ENCODE measurements at places on chromosomes 6 and 20.

DNA sequence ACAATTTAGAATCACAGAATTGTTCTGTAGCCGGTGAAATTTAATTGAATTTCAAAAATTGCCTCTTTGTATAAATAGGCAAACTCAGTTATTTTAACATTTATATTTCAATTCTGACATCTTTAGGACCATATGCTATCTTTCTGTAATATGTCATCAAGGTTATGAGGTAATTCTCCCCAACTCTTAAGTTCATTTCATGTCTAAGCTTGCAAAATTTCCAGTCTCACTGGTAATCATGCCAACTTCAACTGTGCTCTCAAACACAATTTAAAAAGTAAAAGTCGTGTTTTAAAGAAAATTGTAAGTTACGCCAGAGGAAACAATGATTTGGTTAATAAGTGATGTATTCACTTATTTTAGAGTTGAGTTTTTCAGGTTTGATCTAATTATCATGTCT is 1.4 kb downstream of the NCOA7 start:
- DNase-seq: no peak

GRCh38 chr6:118591897-118592296 is 43.8 kb downstream of the PLN start:
- no peak for DNase-seq

DNA sequence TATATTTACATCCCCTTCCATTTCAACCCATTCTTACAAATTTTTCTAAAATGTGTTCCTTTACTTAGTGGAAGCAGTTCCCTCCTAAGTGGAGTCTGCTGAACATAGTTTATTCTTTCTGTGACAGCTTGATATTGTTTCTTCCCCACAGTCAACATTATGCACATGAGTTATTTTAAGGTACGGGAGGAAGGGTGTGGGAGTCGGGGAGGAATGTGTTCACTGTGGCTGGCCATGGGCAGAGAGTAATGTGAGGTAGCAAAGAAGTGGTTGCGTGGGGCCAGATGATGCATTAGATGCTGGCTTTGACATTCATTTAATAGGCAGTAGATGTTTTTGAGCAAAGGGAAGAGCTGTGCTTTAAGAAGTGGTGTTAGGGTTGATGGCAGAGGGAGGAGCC is 98.5 kb downstream of the ARMC2 start:
- no peak for DNase-seq

DNA sequence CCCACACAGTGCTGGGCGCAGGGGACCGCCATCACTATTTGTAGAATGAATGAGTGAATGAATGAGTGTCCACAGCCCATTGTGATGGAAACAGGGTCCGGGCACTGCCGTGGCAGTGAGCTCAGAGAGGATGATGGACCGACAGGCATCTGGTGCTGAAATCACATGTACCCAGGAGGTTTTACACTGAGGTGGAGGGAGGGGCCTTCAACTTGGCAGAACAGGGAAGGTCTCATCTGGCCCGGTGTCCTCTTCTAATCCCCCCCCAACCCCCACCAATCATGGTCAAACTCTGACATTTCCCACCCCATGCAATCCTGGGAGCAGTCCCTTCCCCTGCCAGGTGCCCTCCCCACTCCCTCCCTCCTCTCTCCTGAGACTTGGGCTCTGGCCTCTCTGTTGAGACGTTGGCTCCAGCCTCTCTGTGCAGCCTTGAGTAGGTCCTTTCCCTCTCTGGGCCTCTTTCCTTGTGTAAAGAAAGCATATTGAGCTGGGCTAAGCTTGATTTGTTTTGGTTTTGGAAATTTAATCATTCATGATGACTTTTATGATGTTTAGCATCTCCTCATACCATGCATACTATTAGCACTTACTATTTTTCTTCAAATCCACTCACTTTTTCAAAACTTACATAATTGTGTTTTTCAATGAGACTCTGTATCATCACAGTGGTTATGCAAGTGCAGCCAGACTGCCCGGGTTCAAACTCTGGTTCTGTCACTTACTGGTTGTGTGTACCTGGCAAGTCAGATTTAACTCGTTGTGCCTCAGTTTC is 10.8 kb downstream of the KIAA1755 start:
- DNase-seq: no peak

- no peak for DNase-seq
Observed at GRCh38 chr6:15073344-15073789, 172.5 kb upstream of the JARID2 start.

DNA sequence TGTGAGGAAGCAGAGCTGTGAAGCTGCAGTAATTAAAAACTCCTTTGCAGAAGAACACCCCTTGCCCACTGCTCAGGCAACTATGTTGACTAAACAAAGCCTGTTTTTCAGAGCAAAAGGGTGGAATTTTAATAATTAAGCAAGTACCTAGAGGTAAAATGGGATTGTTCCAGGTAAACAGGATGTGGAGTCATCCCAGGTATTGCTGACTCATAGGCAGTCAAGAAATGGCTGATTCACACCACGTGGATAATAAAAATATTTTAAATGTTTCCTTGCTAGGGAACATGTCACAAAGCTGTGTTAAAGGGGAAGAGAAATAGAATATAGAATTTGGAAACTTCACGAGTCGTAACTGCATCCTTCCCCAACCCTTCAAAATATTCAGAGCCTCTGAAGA is 491.8 kb downstream of the BTBD3 start:
- no peak for DNase-seq

- no peak for DNase-seq
Observed at GRCh38 chr6:11607383-11607782, 69.8 kb downstream of the TMEM170B start.

DNA sequence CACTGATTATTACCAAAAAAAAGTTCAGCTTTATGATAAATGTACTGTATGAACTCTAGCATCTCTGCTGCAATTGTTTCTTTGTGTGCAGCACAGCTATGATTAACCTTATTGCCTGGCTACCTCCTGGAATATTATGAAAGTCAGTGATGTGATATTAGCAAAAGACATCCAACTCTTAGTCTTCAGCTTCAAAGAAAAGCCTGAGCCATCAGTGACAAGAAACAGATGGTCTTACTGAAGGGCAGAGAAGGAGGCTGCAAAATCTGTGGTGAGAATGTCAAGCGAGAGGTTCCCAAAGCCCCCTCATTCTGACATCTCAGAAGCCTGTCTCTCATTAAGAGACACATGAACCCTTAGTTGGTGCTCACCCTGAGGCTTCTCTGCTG is 89.4 kb upstream of the TNFAIP3 start:
- no peak for DNase-seq

GRCh38 chr6:158507174-158507573 is 52.7 kb upstream of the TMEM181 start:
- no peak for DNase-seq

- no peak for DNase-seq
Observed at GRCh38 chr6:35893246-35893645, 27.7 kb downstream of the SRPK1 start.

DNA sequence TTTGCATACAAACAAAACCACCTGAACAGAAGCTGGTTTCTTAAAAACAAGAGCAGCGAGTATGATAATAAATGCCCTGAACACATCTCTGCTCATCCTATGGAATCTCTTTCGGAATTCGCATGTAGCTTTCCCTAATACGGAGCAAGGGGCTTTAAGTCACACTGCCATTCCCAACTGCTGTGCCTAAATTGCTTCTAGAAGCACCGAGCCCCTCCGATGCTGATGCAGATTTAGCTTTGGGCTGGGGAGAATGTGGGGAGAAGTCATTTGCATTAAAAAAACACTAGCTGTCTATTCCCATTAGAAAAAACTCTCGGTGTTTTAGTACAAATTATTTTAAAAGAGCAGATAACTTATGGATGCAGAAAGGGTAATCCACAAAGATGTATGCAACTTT is 76.9 kb downstream of the CD83 start:
- no peak for DNase-seq

- DNase-seq: no peak
Observed at GRCh38 chr6:25004357-25004756, 68.6 kb upstream of the RIPOR2 start.

GRCh38 chr6:6635869-6636268 is 47.3 kb downstream of the LY86 start:
- DNase-seq: no peak
